ENCODE measurements at places on chromosomes 1 and 21.

DNA sequence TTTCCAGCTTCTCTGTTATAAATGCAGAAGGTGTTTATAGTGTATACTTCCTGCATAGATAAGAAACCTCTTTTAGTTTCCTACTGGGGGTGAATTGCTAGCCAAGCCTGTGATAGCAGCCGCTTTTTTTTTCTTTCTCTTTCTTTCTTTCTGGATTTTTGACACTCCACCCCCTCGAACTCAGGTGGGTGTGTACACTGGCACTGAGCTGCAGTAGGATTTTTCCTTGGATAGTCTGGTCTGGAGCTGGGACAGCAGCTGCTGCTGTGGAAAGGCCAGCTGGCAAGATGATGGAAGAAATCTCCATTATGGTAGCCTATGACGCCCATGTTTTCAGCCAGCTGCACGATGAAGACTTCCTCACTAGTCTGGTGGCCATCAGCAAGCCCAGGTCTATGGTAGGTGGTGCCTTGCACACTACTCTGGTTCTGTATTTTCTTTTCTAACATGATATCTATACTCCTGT lies 122.5 kb upstream of the CACYBP start:
- DNase-seq = no peak

DNA sequence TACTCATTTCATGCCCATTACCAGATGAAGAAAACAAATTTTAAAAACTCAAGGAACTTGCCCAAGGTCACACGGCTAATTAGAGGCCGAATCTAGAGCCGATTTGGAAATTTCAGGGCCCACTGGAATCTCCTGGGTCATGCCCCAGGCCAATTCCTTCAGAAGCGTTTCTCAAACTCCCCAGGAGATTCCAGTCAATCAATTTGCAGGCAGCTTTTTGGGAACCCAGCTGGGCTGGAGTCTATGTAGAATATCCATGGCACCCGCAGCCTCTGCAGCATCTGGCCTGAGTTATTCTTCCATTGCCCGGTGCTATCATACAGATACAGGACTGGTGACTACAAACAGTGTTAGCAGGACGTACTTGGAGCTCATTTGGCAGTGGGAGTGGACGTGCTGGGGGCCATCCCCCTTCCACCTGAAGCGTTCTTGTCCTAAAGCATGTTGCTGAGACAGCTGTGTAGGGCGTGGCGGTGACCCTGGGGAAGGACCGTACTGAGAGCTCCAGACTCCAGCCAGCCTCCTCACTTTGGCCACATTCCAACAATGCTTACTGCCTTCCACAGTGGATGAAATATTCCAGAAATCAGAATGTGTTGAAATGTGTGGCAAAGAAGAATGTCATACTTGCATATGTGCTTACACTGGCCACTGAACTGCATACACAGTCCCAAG lies 38.3 kb downstream of the ABCG1 start:
- no peak for DNase-seq

DNA sequence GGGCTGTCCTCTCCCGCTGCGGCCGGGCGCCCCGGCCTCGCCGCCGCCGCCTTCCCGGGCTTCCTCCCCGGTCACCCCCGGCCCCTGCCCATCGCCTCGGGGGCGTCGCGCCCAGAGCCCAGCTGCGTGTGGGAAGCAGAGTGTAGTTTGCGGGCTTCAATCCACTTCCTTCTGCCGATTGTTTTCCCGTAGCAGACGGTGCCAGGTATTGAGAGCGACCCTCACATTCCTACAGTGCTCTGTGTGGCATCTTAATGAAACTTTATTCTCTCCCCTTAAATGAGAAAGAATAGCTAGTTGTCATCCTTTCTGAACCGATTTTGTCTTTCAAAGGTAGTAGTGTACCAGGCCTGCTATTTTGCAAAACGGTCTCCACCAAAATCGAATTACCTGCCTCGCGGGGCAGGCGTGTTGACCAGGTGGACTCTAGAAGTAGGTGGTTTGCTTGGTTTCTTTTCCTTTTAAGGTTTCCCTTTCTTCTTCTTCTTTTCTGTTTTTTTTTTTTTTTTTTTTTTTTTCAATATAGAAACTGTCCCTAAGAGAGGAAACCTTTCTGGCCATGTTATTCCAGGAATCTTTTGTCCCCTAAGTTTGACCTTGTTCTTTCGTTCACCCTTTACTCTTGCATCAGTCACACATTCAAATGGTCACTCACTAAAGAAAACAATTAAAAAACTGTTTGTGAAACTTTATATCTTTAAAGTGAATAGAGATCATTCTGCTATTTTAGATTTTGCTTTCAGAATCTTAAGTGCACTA lies 881 bp downstream of the USP25 start:
- no peak for DNase-seq

DNA sequence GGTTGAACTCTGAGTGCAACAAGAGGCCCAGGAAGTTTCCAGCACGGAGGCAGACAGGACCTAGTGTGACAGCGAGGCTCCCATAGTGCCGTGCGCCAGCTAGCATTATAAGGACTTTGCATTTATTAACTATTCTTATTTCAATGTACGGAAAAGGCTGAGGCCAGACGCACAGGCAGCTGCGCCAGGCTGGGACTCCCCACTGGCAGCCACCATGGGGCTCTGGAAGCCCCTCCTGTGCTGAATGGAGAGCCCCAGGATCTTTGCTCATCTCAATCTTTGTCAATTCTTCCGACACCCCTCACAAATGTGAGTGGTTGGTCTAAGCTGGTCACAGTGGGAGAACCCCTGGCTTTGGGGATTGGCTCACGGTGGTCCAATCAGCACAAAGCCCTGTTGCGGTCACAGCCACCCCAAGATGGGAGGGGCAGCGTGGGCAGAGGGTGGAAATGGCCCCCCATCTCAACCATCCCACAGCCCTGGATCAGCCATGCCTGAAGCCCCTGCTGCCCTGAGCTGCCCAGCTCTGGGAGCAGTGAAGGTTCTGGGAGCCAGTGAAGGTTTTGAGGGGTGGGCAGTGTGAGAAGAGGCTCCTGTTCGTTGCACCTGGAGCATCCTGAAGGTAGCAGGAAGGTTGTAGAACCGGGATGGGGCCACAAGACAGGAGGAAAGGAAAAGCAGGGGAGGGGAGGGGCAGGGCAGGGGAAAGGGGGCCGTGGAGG lies 59.5 kb upstream of the ADARB1 start:
- DNase-seq = no peak

DNA sequence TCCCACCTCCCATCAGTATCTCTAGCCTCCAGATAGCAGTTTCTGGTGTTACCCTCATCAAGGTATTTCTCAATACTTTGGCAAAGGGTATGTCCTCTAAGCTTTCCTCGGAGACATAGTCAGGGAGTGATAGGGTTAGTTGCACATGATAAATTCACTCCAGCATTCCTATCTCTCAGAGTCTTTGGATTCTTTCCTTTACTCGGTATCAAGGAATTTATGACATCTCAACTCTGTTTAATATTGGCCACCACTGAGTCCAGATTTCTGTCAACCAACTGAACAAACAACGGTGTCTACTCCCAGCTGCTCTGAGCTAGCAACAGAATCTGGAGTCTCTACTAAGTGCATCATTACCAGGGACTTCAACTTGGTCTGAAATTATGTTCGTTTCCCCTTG lies 233.4 kb downstream of the TM2D1 start:
- DNase-seq = no peak

DNA sequence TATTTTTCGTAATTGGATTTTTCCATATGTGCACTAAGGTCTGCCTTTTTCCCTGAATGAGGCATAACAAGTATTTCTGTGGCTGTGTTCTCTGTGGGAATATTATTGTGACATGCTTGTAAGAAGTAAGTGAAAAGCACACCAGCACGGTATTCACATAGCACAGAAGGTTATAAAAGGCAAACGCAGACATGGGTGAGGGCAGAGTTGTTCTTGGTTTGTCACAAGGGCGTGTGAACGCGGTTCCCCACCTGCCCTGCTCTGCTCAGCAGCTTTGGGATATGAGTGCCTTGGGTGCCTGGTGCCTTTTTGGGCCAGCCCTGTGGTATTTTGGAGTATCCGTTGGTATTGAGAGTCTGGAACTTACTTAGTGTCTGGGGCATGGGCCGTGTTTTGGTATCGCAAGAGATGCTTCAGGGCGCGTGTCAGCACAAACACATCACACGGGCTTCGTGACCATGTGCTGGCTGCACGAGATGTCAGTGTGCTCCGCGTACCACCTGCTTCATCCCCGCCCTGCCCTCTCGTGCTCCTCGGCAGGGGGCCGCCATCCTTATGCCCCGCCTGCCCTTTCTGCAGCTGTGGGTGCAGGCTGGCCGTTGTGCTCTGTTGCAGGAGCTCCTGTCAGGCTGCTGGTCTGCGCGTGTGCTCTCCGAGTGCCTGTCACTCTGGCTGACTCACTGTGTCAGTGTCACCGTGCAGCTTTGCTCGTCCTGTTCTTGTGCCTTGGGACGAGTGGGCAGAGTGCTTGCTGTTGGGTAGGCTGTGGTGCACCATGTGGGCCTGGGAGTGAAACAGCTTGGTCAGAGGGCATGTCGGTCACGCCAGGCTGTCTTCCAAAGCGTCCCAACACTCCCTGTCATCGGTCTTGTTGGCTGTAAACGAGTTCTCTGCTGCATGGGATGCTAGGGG lies 15.0 kb downstream of the SKI start:
- DNase-seq = no peak

GRCh38 chr21:43867948-43868347 lies 2.9 kb downstream of the AGPAT3 start:
- no peak for DNase-seq

DNA sequence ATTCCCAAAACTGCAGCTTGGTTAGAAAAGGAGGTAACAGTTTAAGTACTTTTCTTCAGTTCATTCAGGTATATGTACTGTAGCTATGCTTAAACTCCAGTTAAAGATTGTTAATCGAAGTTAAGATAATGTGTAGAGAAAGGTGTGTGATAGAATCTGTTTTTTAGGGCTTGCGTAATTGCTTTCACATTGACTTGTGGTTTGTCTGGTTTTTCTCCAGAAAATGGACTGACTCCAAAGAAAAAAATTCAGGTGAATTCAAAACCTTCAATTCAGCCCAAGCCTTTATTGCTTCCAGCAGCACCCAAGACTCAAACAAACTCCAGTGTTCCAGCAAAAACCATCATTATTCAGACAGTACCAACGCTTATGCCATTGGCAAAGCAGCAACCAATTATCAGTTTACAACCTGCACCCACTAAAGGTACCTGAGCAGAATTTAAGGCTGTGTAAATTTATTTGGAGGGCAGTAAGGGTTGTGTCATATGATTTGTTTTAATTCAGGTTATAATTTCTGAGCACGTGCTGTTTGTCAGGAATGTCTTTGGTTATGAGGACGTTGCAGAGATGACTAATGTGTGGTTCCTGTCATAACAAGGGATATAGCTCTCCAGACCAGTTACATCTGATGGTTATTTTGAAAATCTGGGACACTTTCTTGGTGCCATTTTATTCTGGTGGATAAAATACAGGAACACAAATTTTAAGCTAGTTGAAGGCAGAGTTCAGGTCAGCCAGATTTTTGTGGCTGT lies 26.0 kb downstream of the ATF6 start:
- no peak for DNase-seq

- peak; percentile 36 for DNase-seq
Observed at GRCh38 chr21:40622531-40622930, 224.4 kb downstream of the DSCAM start.

- DNase-seq = no peak
Observed at GRCh38 chr1:115308969-115309368, 29.1 kb downstream of the NGF start.

DNA sequence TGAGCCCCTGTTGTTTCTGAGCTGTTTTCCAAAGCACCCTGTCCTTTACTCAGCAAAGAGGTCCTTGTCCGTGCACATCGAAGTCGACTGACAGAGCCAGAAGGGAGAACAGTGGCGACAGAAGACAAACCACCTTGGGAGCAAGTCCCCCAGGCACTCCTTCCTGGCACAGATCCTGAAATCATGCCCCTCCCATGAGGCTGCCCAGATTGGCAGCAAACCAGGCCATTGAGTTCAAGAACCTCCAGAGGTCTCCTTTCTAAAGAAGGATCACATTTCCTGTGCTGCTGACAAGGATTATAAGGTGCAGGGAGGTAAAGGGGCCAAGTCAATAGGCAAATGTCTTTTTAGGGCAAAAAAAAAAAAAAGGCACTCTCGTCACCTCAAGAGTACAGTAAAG lies 84.7 kb upstream of the HIVEP3 start:
- DNase-seq = peak; percentile 51

- no peak for DNase-seq
Observed at GRCh38 chr1:27596261-27596660, 7.7 kb downstream of the AHDC1 start.

DNA sequence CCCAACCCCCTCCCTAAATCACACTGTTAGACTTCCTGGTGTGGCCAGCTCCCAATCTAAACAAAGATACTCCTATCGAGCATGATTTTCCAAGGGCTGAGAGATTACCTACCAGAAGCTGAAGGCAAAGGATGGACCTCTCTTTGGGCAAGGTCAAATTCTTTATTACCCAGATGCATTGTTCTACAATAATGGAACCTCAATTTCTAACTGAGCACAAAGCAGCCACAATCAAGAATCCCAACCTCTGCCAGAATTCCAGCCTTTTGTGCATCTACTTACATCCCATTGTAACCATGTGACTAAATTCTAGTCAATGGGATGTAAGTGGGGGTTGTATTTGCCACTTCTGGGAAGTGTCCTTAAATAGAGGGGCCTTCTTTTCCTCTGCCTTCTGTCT lies 24.9 kb upstream of the VPS26C start:
- DNase-seq = no peak

- DNase-seq = no peak
Observed at GRCh38 chr1:239367196-239367810, 19.1 kb upstream of the CHRM3 start.
